ENCODE measurements at places on chromosomes 5 and 9. TPM values are rescaled to one million over a fixed set of nuclear protein-coding genes. Genes with fewer than 3 reads are reported as not detected.

FREM1 gene
- total RNA-seq, result not detected

- no peaks in the 10 kb centered on the region for H3K4me1 ChIP-seq
- no peak for DNase-seq
These were observed 42.0 kb downstream of the PBX3 start for GRCh38 chr9:125789196-125789595.

GRCh38 chr9:33894316-33894715 is 77.4 kb downstream of the UBE2R2 start:
- H3K4me3 ChIP-seq, result no peak overlapping the region

DNA sequence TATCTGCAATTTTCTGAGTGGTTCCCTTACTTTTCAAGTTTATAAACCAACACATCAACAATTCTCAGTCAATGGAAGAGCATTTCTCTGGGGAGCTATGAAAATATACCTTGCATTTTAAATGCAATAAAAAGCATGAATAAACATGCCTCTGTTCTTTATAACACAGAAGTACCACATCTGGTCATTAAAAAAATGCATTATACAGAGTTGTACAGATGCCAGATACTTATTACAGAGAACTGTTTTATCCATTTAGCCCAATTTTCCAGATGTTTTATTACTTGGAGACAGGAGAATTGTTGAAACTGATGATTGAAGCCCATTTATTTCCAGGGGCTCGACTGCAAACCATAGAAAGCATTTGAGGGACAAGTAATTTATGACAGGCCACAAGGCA is 19.2 kb upstream of the HEXB start:
- H3K4me1 ChIP-seq, result no peaks in the 10 kb centered on the region
- no peak for DNase-seq
- H3K4me3 ChIP-seq, result no peak overlapping the region
- H3K36me3 ChIP-seq, result no peaks in the 10 kb centered on the region

DNA sequence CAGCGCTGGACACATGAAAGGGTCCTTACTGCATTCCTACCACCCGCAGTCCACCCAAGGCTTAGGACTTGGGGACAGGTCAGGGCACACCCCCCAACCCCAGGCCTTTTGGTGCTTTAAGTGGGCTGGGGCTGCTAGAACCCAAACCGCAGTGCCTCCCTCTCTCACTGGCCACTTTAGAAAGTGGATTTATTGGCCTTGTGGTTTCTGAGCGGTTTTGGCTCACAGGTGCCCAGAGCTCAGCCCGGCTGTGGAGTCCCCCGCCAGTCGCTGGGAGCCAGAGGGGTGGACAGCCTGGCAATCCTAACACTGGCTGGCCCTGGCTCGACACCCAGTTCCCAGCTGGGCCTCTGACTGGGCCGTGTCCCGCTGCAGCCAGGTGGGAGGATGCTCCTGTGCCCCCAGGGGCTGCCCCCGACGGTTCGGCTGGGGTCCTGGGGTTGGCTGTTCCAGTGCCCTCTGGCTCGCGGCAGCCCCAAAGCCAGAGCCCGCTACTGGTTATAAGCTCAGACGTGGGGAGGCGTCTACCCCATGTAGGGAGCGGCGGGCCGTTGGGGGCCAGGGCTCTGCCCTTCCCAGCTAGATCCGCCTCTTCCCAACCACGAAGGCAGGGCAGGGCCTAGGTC is 65.2 kb upstream of the RNU6ATAC start:
- no peak for DNase-seq
- H3K4me3 ChIP-seq, result no peak overlapping the region
- no peak overlapping the region for H3K27ac ChIP-seq
- H3K27me3 ChIP-seq, result no peaks in the 10 kb centered on the region

- DNase-seq, result no peak
- H3K36me3 ChIP-seq, result no peaks in the 10 kb centered on the region
- no peak overlapping the region for H3K27ac ChIP-seq
- no peak overlapping the region for H3K4me3 ChIP-seq
- H3K27me3 ChIP-seq, result no peaks in the 10 kb centered on the region
These were observed 390.8 kb downstream of the NNT start for GRCh38 chr5:43993634-43994351.

FAM221B gene
- total RNA-seq, result not detected

DNA sequence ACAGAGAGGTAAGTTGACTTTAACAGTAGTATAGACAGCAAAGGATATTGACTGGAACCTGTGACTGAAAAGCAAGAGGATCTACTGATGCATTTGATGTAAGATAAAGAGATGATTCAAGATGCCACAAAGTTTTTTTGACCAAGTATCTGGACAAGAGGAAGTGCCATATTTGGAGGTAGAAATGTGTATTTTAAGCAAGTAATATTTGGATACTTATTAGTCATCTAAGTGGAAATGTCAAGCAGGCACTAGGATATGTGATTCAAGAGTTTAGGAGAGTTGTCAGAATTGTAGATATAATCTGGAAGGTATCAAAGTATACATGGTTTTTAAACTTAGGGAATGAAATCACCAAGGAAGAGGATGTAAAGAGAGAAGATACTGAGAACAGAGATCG is 686.1 kb upstream of the CHD1 start:
- H3K4me1 ChIP-seq, result no peaks in the 10 kb centered on the region
- no peak for DNase-seq
- H3K36me3 ChIP-seq, result no peaks in the 10 kb centered on the region
- no peak overlapping the region for H3K4me3 ChIP-seq
- H3K27me3 ChIP-seq, result no peaks in the 10 kb centered on the region

DNA sequence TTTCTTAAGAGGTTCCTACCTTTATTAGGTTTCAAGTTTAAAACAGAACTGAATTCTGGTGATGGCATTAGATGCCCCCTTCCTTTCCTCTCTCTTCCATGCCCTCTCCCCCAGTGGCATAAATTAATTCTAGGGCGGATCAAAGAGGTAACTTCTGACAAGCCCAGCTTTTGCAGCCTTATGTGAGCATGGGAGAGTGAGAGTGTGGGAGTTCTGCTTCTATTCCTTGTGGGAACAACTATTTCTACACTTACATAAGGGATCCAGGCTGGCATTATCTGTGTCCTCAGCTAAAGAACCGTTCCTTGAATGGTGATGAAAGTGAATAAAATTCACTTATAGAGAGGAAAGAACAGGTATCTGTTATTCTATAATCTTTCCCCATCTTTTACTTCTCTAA is 437.6 kb downstream of the KIF4B start:
- no peak overlapping the region for H3K4me3 ChIP-seq
- H3K27ac ChIP-seq, result no peak overlapping the region
- no peaks in the 10 kb centered on the region for H3K27me3 ChIP-seq
- no peak for DNase-seq
- no peaks in the 10 kb centered on the region for H3K36me3 ChIP-seq

DNA sequence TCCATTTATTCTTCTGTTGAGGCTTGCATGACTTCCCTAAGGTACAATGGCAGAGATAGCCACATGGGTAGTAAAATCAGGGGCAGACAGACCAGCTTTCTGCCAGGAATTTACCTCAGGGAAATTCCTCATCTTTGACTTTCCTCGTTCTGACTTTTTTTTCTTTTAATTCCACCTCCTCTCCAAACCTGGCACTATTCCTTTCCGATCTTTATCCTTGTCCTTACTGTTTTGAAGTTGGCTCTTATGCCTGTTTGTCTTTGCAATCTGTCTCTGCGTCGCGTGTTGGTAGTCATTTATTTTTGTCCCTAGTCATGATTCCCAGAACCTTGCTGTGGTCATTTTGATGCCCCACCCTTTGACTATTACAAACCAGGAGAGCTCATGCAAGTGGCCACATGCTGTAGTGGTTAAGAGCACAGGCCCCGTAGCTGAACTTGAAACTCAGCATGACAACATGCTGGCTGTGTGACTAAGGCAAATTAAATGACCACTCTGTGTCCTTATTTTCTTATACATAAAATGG is 19.0 kb downstream of the TMC1 start:
- no peaks in the 10 kb centered on the region for H3K4me1 ChIP-seq
- H3K27me3 ChIP-seq, result no peaks in the 10 kb centered on the region
- H3K27ac ChIP-seq, result no peak overlapping the region
- H3K36me3 ChIP-seq, result no peaks in the 10 kb centered on the region

DNA sequence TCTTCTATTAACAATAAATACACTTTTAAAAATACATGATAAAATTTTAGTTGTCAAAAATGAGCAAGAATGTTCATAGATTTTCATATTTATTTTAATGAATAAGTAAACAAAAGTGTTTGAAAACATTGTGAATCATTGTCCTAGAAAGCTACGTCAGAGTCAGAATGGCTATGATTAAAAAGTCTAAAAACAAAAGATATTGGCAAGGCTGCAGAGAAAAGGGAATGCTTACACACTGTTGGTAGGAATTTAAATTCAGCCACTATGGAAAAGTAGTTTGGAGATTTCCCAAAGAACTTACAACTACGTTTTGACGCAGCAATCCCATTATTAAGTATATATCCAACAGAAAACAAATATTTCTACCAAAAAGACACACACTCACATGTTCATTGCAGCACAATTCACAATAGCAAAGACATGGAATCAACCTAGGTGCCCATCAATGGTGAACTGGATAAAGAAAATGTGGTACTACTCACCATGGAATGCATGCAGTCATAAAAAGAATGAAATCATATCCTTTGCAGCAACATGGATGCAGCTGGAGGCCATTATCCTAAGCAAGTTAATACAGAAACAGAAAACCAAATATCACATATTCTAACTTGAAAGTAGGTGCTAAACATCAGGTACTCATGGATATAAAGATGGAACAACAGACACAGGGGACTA is 49.2 kb upstream of the FBXL17 start:
- H3K36me3 ChIP-seq, result no peaks in the 10 kb centered on the region
- DNase-seq, result no peak
- no peak overlapping the region for H3K27ac ChIP-seq
- H3K4me1 ChIP-seq, result no peaks in the 10 kb centered on the region
- no peaks in the 10 kb centered on the region for H3K27me3 ChIP-seq
- no peak overlapping the region for H3K4me3 ChIP-seq

- no peaks in the 10 kb centered on the region for H3K4me1 ChIP-seq
- H3K36me3 ChIP-seq, result no peaks in the 10 kb centered on the region
These were observed 9.2 kb downstream of the NADK2 start for GRCh38 chr5:36232533-36232932.

GRCh38 chr9:89764217-89764616 is 159.4 kb downstream of the GADD45G start:
- no peak for DNase-seq
- H3K36me3 ChIP-seq, result no peaks in the 10 kb centered on the region
- H3K27ac ChIP-seq, result no peak overlapping the region
- H3K4me3 ChIP-seq, result no peak overlapping the region

FOXD4 gene
- 0.38 TPM for total RNA-seq

C7 gene
- total RNA-seq, result not detected

- no peak within 1 kb of the TSS for H3K4me3 ChIP-seq
- no peaks in the 10 kb centered on the region for H3K36me3 ChIP-seq
- H3K27me3 ChIP-seq, result peaks cover 15% of the 10 kb centered on the region
- H3K27ac ChIP-seq, result no peak within 1 kb of the TSS
- peak; percentile 23 for DNase-seq
These were observed at the start of gene VCAN for GRCh38 chr5:83471405-83472212. TSS of gene VCAN (plus strand) at chr5:83471744. CDS start at chr5:83483519, 11,775 bp downstream.

FGF1 gene
- total RNA-seq, result not detected

GRCh38 chr9:124342776-124343485 is 72.3 kb downstream of the PSMB7 start:
- H3K4me1 ChIP-seq, result no peaks in the 10 kb centered on the region
- H3K27ac ChIP-seq, result no peak overlapping the region
- DNase-seq, result no peak

- H3K4me1 ChIP-seq, result no peaks in the 10 kb centered on the region
- H3K36me3 ChIP-seq, result no peaks in the 10 kb centered on the region
- H3K4me3 ChIP-seq, result no peak overlapping the region
- no peaks in the 10 kb centered on the region for H3K27me3 ChIP-seq
These were observed 173.5 kb downstream of the SLIT3 start for GRCh38 chr5:169127431-169127830.

CCDC187 gene
- not detected for total RNA-seq
